ENCODE measurements at places on chromosomes 1 and 21.

- H3K4me1 ChIP-seq, result peaks cover 2% of the 10 kb centered on the region
- DNase-seq, result no peak
- no peaks in the 10 kb centered on the region for H3K36me3 ChIP-seq
- H3K27me3 ChIP-seq, result peaks cover 67% of the 10 kb centered on the region
- no peak overlapping the region for H3K4me3 ChIP-seq
Observed at GRCh38 chr1:47233186-47233585, 1.2 kb upstream of the TAL1 start.

GRCh38 chr1:166740668-166741276 is 98.5 kb upstream of the POGK start:
- no peak for DNase-seq
- H3K27me3 ChIP-seq, result no peaks in the 10 kb centered on the region
- H3K4me1 ChIP-seq, result no peaks in the 10 kb centered on the region
- H3K4me3 ChIP-seq, result no peak overlapping the region
- no peaks in the 10 kb centered on the region for H3K36me3 ChIP-seq

GRCh38 chr21:42080788-42081083 is 9.6 kb downstream of the UMODL1 start:
- no peaks in the 10 kb centered on the region for H3K36me3 ChIP-seq
- DNase-seq, result no peak
- H3K4me3 ChIP-seq, result no peak overlapping the region
- no peaks in the 10 kb centered on the region for H3K27me3 ChIP-seq
- H3K4me1 ChIP-seq, result peaks cover 12% of the 10 kb centered on the region

DNA sequence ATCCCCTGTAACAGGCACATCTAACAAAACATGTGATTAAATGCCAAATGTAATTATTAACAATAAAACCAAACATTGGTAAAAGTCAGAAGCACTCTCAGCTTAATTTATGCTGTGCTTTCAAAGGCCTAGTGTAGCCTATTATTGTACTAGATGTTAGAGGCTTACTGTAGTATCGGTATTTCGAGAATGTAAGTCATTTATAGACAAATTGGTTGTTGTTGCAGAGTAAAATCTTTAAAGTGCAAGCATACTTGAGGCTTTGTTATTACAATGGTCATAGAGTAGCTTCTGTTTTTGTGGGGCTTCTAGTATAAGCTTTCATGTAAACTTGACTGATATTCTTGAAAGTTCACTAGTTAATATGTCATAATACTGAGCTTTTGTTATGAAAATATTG is 965.8 kb downstream of the PLA2G4A start:
- H3K4me1 ChIP-seq, result no peaks in the 10 kb centered on the region
- DNase-seq, result no peak
- H3K36me3 ChIP-seq, result no peaks in the 10 kb centered on the region

DNA sequence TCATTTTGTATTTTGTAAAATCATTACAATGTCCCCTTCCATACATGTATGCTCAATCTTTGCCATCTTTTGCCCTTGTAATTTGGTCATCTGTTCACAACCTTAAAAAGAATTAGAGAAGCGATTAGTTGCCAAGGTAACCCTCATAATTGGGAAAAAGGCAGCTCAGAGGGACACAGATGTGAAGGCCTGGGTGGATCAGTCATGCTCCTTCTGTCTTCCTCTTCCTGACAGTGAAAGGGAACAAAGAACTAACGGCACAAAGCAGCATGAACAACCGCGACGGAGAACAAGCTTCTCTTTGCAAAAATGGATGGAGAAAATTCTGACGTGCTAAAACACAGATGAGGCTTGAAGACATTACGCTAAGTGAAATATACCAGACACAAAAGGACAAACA is 78.7 kb upstream of the COG2 start:
- H3K4me3 ChIP-seq, result no peak overlapping the region
- H3K27me3 ChIP-seq, result no peaks in the 10 kb centered on the region
- H3K36me3 ChIP-seq, result no peaks in the 10 kb centered on the region
- no peak for DNase-seq
- H3K4me1 ChIP-seq, result no peaks in the 10 kb centered on the region
- H3K27ac ChIP-seq, result no peak overlapping the region

DNA sequence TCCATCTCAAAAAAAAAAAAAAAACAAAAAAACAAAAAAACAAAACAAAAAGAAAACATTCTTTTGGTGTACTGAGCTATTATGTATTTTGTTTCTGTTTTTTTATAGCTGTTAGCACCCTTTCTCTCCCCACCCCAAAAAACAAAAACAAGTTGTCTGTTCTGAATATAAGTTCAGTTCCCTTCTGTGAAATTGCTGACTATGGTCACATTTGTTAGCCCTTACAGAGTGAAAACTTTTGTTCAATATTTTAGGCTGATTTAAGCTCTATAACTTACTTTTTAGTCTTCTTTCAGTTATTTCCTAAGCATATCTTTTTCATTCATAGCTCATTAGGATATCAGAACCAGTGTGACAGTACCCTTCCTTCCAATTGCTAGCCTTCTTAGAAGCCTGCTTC is 1056.6 kb upstream of the NCAM2 start:
- H3K27me3 ChIP-seq, result no peaks in the 10 kb centered on the region
- no peak for DNase-seq
- no peak overlapping the region for H3K4me3 ChIP-seq
- no peaks in the 10 kb centered on the region for H3K36me3 ChIP-seq
- H3K4me1 ChIP-seq, result no peaks in the 10 kb centered on the region

DNA sequence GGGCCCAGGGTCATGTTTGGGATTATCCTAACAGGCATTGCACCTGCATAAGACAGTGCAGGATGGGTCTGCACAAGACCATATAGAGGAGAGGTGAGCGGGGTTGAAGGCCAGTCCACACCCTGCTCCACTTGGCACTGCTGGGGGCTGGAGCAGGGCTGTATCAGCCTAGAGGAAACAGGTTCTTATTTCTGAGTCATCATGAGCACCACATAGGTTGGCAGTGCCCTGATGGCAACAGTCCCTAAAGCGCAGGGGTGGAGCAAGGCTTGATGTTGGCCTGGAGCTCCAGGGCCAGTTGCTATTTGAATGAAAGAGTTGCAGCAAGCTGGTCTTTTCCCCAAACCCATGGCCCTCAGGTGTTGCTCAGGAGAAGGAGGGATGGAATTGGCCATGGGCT is 29.8 kb upstream of the BMP8B start:
- H3K4me3 ChIP-seq, result no peak overlapping the region
- H3K36me3 ChIP-seq, result no peaks in the 10 kb centered on the region
- H3K27me3 ChIP-seq, result no peaks in the 10 kb centered on the region

DNA sequence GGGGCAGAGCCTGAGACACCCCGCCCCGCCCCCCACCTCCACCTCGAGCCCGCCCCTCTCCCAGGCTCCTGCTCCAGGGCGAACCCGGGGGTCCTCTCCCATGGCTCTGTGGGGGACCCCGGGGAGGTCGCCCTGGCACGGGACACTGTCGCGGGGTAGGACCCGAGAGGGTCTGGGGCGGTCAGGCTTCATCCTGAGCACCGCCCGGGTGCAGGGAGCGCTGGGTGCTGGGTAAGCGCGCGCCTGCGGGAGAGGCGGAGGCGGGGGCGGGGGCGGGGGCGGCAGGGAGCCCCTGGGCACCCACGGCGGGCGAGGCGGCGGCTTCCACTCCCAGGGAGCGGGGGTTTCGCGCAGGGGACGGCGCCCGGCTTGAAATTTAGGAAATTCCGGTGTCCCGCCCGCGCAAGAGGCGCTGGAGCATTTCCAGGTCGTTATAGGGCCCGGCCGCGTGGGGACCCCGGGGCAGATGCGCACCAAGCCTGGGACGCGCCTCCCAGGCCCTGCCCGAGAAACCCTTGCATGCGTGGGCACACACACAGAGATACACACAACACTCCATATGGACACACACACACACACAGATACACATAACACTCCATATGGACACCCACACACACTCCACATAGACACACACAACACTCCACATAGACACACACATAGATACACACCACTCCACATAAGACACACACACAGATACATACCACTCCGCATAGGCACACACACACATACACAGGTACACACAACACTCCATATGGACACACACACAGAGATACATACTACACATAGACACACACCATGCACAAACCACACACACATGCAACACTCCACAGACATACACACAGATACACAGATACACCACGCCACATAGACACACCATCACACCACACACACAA is 48.7 kb upstream of the SLC19A1 start:
- no peak overlapping the region for H3K27ac ChIP-seq
- H3K4me3 ChIP-seq, result no peak overlapping the region
- H3K4me1 ChIP-seq, result no peaks in the 10 kb centered on the region
- no peak for DNase-seq
- H3K27me3 ChIP-seq, result no peaks in the 10 kb centered on the region

GRCh38 chr1:184624626-184625025 is 130.0 kb downstream of the EDEM3 start:
- no peaks in the 10 kb centered on the region for H3K36me3 ChIP-seq
- DNase-seq, result peak; percentile 55
- no peak overlapping the region for H3K4me3 ChIP-seq
- no peak overlapping the region for H3K27ac ChIP-seq

DNA sequence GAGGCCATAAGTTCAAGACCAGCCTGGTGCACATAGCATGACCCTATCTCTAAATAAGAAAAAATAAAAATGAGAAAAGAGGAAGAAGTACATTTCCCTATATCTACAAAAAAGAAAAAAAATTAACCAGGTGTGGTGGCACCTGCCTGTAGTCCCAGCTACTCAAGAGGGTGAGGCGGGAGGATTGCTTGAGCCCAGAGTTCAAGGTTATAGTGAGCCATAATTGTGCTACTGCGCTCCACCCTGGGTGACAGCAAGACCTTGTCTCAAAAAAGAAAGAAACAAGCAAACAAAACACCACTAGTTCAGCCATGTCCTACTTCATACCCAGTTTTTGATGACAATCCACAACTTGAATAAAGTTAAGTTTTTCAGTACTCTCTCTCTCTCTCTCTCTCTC is 30.7 kb upstream of the TDRD10 start:
- H3K36me3 ChIP-seq, result no peaks in the 10 kb centered on the region
- no peaks in the 10 kb centered on the region for H3K27me3 ChIP-seq

GRCh38 chr1:62325681-62326080 is 6.4 kb upstream of the KANK4 start:
- H3K4me1 ChIP-seq, result no peaks in the 10 kb centered on the region
- H3K4me3 ChIP-seq, result no peak overlapping the region
- no peaks in the 10 kb centered on the region for H3K36me3 ChIP-seq

GRCh38 chr1:110215621-110216515 is 5.8 kb downstream of the KCNC4 start:
- peaks cover 34% of the 10 kb centered on the region for H3K4me1 ChIP-seq
- no peaks in the 10 kb centered on the region for H3K27me3 ChIP-seq
- no peak overlapping the region for H3K4me3 ChIP-seq

DNA sequence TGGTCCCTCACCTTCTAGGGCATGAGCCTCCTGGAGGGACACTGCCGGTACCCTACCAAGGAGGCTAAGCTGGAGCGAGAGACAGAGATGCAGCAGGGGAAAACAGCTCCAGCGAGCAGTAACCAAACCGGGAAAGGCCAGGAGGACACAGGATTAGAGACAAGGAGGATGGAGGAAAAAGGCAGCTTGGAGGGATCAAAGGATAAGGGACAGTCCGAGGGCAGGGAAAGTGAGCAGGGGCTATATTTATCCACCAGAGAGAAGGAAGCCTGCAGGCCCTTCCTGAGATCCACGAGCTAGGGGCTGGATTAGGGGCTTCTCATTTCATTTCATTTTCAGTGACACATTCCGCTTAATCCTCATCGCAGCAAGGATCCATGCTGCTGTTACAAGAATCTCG is 33.8 kb upstream of the PRELP start:
- H3K27ac ChIP-seq, result no peak overlapping the region
- no peak overlapping the region for H3K4me3 ChIP-seq
- no peaks in the 10 kb centered on the region for H3K36me3 ChIP-seq
- no peak for DNase-seq
- no peaks in the 10 kb centered on the region for H3K27me3 ChIP-seq

DNA sequence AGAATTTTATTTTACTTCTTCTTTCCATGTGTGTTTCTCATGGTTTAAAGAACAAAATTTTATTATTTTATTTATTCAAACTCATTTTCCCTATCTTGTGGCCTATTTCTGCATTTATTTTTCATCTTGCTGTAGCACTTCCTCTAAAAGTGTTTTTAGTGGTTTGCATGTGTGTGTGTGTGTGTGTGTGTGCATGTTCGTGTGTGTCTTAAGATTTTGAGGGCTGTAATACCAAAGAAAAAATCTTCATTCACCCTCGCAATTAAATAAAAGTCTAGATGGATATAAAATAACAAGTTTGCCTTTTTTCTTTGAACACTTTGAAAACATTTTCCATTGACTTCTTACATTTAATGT is 24.6 kb upstream of the FCRL3 start:
- no peaks in the 10 kb centered on the region for H3K27me3 ChIP-seq
- H3K36me3 ChIP-seq, result no peaks in the 10 kb centered on the region
- H3K4me3 ChIP-seq, result no peak overlapping the region
- no peaks in the 10 kb centered on the region for H3K4me1 ChIP-seq

- H3K27me3 ChIP-seq, result no peaks in the 10 kb centered on the region
- no peak overlapping the region for H3K27ac ChIP-seq
- DNase-seq, result no peak
- no peaks in the 10 kb centered on the region for H3K36me3 ChIP-seq
- H3K4me3 ChIP-seq, result no peak overlapping the region
- peaks cover 1% of the 10 kb centered on the region for H3K4me1 ChIP-seq
Observed at GRCh38 chr1:51344276-51344601, 13.9 kb upstream of the TTC39A start.

DNA sequence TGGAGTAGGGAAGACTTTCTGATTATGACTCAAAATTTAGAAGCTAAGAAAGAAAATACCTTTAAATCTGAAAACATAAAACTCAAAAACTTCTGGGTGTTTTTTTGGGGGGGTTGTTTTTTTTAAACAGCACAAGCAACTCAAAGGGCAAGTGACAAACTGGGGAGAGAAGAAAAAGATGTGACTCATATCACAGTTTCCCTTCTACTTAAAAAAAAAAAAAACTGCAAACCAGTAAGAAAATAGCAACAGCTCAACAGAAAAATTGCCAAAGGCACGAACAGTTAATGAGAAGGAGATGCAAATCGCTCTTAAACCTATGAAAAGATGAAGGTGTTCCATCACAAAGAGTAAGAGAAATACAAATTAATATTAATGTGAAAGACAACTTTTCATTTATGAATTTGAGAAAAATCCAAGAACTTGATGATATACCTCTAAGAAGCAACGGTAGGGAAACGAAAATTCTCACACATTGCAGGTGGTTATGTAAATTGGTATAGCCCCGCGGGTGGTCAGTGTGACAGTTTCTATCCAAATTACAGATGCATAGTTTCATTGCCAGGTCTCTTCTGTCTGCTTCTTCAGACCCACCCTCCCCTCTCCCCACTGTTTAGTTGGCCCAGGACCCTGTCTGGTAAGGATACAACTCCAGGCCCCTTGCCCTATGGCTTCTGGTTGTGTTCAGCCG is 9.0 kb downstream of the IFNAR2 start:
- no peak overlapping the region for H3K4me3 ChIP-seq
- DNase-seq, result no peak
- H3K4me1 ChIP-seq, result peaks cover 3% of the 10 kb centered on the region
- H3K27ac ChIP-seq, result no peak overlapping the region
- no peaks in the 10 kb centered on the region for H3K36me3 ChIP-seq

- H3K4me1 ChIP-seq, result no peaks in the 10 kb centered on the region
- no peaks in the 10 kb centered on the region for H3K27me3 ChIP-seq
- DNase-seq, result no peak
- no peak overlapping the region for H3K27ac ChIP-seq
- H3K36me3 ChIP-seq, result no peaks in the 10 kb centered on the region
Observed at GRCh38 chr1:66535061-66535460, 1.1 kb downstream of the SGIP1 start.

- DNase-seq, result peak; percentile 63
- no peaks in the 10 kb centered on the region for H3K27me3 ChIP-seq
- no peak overlapping the region for H3K4me3 ChIP-seq
Observed at GRCh38 chr21:42850866-42851391, 28.4 kb downstream of the WDR4 start.

GRCh38 chr1:22283596-22283995 is 140.7 kb upstream of the WNT4 start:
- no peak for DNase-seq
- H3K4me3 ChIP-seq, result no peak overlapping the region
- H3K36me3 ChIP-seq, result no peaks in the 10 kb centered on the region
- H3K4me1 ChIP-seq, result no peaks in the 10 kb centered on the region
- no peak overlapping the region for H3K27ac ChIP-seq

Measured in mesendoderm (in vitro differentiated cells).